ENCODE measurements at places on chromosomes 4 and X. TPM values are rescaled to one million over a fixed set of nuclear protein-coding genes. Genes with fewer than 3 reads are reported as not detected.

The F8A1 gene
- 56.1 TPM for total RNA-seq

DNA sequence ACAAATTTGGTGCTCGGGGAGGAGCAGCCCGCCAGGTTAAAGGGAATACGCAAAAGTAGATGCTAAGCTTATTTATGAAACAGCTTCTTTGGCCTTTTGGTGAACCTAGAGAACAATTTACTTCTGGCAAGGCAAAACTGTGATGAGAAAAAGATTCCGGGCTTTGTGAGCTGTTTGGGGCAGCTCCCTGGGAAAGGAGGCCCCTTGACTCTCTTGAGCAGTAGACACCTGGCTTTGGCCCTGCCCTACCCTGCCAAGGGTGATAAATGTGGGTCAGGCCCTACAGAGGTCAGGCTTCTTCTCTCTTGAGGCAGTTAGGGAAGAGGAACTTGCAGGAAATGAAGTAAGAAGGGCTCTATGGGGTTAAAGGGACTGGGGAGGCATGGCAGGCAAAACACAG lies 509.6 kb downstream of the MID1IP1 start:
- no peaks in the 10 kb centered on the region for H3K27me3 ChIP-seq
- H3K4me1 ChIP-seq, result peaks cover 54% of the 10 kb centered on the region
- H3K4me3 ChIP-seq, result no peak overlapping the region
- no peak for DNase-seq

GRCh38 chr4:112585977-112586736 lies 50.6 kb downstream of the ZGRF1 start:
- DNase-seq, result no peak
- H3K4me1 ChIP-seq, result no peaks in the 10 kb centered on the region
- H3K4me3 ChIP-seq, result no peak overlapping the region
- no peaks in the 10 kb centered on the region for H3K27me3 ChIP-seq
- H3K27ac ChIP-seq, result no peak overlapping the region
- peaks cover 4% of the 10 kb centered on the region for H3K36me3 ChIP-seq

DNA sequence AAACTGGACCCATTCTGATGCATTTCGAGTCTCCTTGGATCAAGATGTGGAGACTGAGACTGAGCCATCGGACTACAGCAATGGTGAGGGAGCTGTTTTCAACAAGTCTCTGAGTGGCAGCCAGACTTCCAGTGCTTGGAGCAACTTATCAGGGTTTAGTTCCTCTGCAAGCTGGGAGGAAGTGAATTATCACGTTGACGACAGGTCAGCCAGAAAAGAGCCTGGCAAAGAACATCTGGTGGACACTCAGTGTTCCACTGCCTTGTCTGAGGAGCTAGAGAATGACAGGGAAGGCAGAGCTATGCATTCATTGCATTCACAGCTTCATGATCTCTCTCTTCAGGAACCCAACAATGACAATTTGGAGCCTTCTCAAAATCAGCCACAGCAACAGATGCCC lies 84.8 kb downstream of the NEUROG2 start:
- no peak overlapping the region for H3K4me3 ChIP-seq
- no peaks in the 10 kb centered on the region for H3K4me1 ChIP-seq
- no peak for DNase-seq
- no peaks in the 10 kb centered on the region for H3K27me3 ChIP-seq
- H3K27ac ChIP-seq, result no peak overlapping the region

GRCh38 chr4:11455201-11455835 lies 26.6 kb upstream of the HS3ST1 start:
- no peak for DNase-seq
- H3K36me3 ChIP-seq, result no peaks in the 10 kb centered on the region
- H3K4me1 ChIP-seq, result no peaks in the 10 kb centered on the region
- H3K27ac ChIP-seq, result no peak overlapping the region

The ASB12 gene
- not detected for total RNA-seq

- no peaks in the 10 kb centered on the region for H3K27me3 ChIP-seq
- H3K4me1 ChIP-seq, result no peaks in the 10 kb centered on the region
- H3K4me3 ChIP-seq, result no peak overlapping the region
- no peak overlapping the region for H3K27ac ChIP-seq
- no peaks in the 10 kb centered on the region for H3K36me3 ChIP-seq
Measured at GRCh38 chr4:183532821-183533220, 28.0 kb downstream of the ING2 start.

The PDZD4 gene
- total RNA-seq, result 4.4 TPM

- DNase-seq, result peak; percentile 20
- H3K36me3 ChIP-seq, result peaks cover 14% of the 10 kb centered on the region
- H3K4me3 ChIP-seq, result peak within 1 kb of the TSS; percentile 42
- H3K27me3 ChIP-seq, result no peaks in the 10 kb centered on the region
- H3K27ac ChIP-seq, result peak within 1 kb of the TSS; percentile 65
Measured at GRCh38 chrX:153598541-153599191, at the start of gene CCNQ. TSS of gene CCNQ (minus strand) at chrX:153599139. CDS start at chrX:153599073, 66 bp downstream.

The FGFBP2 gene
- total RNA-seq, result not detected
